ENCODE measurements at places on chromosomes 4 and X.

- no peak for DNase-seq
Observed at GRCh38 chr4:138087066-138087719, 155.0 kb downstream of the SLC7A11 start.

GRCh38 chr4:52260514-52261210 is 209.6 kb downstream of the SPATA18 start:
- DNase-seq: no peak

GRCh38 chrX:10379878-10380277 is 223.1 kb downstream of the CLCN4 start:
- DNase-seq: no peak

GRCh38 chr4:38987491-38987890 is 44.7 kb downstream of the TMEM156 start:
- no peak for DNase-seq
